ENCODE measurements at places on chromosomes 3 and 15. TPM values are rescaled to one million over a fixed set of nuclear protein-coding genes. Genes with fewer than 3 reads are reported as not detected.

- H3K27me3 ChIP-seq = no peaks in the 10 kb centered on the region
- no peak overlapping the region for H3K27ac ChIP-seq
- no peak overlapping the region for H3K4me3 ChIP-seq
- H3K4me1 ChIP-seq = no peaks in the 10 kb centered on the region
- no peaks in the 10 kb centered on the region for H3K36me3 ChIP-seq
These were observed 411.8 kb upstream of the GRM7 start for GRCh38 chr3:6449099-6449498.

GRCh38 chr15:101242160-101242998 is 9.5 kb downstream of the CHSY1 start:
- peak overlapping the region; percentile 33 for H3K4me3 ChIP-seq
- H3K36me3 ChIP-seq = no peaks in the 10 kb centered on the region

GRCh38 chr15:92903631-92903965 is 3.5 kb downstream of the CHD2 start:
- peaks cover 2% of the 10 kb centered on the region for H3K36me3 ChIP-seq
- peak overlapping the region; percentile 98 for H3K27ac ChIP-seq
- H3K4me3 ChIP-seq = peak overlapping the region; percentile 98
- DNase-seq = no peak
- no peaks in the 10 kb centered on the region for H3K27me3 ChIP-seq

DNA sequence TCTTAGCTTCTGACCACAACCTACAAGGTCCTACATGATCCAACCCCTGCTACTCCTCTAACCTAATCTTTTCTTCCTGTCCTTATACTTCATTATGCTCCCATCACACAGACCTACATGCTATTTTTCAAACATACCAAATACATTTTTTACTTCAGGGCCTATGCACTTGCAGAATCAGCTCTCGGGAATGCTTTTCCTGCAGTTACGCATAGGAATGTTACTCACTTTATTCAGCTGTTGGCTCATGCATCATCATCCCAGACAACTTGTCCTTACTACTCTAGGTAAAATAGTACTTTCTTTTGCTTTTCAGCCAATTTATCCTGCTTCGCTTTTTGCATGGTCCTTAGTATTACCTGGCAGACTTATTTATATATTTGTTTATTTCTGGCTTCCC is 105.6 kb downstream of the OXSM start:
- H3K36me3 ChIP-seq = no peaks in the 10 kb centered on the region
- DNase-seq = no peak
- no peak overlapping the region for H3K27ac ChIP-seq

DNA sequence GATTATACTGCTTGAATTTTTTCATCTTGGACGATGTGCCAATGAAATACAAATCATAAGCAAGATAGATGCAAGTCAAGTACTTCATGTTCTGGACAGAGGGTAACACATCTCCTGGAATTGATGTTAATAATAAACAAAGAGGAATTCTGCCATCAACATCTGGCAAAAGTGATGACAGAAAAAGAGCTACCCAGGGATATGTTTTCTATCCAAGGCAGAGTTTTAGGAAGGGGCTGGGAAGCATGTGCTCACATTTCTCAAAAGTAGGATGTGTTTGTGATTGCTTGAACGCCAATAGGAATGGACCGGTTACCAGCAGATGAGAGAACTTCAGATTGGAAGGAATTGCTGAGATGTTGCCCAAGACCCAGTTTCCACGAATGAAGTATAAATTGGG is 242.6 kb upstream of the AGTR1 start:
- no peaks in the 10 kb centered on the region for H3K36me3 ChIP-seq
- no peak for DNase-seq
- H3K4me3 ChIP-seq = no peak overlapping the region

DNA sequence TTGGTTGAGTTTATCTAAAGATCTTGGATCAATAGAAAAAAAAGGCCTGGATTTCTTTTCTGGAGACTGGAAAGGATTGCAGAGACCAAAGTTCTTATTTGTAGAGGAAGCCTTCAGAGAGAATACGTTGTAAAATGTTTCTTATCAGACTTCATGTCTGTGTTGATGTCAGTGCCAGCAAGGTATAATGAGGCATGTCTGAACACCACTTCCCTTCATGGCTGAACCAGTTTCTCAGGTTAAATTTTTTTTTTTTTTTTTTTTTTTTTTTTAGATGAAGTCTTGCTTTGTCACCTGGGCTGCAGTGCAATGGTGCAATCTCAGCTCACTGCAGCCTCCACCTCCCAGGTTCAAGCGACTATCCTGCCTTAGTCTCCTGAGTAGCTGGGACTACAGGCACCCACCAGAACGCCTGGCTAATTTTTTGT is 17.8 kb upstream of the ZNF774 start:
- H3K36me3 ChIP-seq = no peaks in the 10 kb centered on the region
- H3K27ac ChIP-seq = no peak overlapping the region
- H3K4me3 ChIP-seq = no peak overlapping the region
- DNase-seq = no peak
- H3K4me1 ChIP-seq = peaks cover 34% of the 10 kb centered on the region

GRCh38 chr15:61011576-61012336 is 217.3 kb downstream of the RORA start:
- H3K4me3 ChIP-seq = no peak overlapping the region
- no peak overlapping the region for H3K27ac ChIP-seq
- H3K4me1 ChIP-seq = no peaks in the 10 kb centered on the region
- no peaks in the 10 kb centered on the region for H3K27me3 ChIP-seq

- peak overlapping the region; percentile 16 for H3K4me3 ChIP-seq
- no peak overlapping the region for H3K27ac ChIP-seq
- peaks cover 15% of the 10 kb centered on the region for H3K4me1 ChIP-seq
- peaks cover 56% of the 10 kb centered on the region for H3K27me3 ChIP-seq
- H3K36me3 ChIP-seq = no peaks in the 10 kb centered on the region
These were observed 46.4 kb upstream of the SYNM start for GRCh38 chr15:99058421-99058870.

DNA sequence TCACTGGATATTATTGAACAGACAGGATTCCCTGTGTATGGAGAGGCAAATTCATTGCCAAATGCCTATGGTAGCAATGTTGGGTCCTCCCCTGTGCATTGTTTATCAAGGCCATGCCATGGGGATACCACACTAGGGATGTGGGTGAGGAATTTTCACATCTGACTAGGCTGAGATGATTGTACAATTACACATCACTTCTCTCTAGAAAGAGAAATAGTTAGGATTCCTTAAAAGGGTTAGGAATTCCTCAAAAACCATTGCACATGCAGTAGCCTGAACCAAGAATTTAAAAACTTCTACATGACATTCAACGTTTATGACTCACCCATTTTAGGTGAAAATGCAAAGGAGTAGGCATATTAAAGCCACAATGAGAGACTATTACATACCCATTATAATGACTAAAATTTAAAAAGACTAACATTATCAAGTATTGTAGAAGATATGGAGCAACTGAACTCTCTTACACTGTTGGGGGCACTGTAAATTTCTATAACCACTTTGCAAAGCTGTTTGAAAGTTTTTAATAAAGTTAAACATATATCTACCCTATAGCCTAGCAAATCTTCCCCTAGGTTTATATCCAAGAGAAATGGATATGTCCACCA is 175.9 kb downstream of the THRB start:
- H3K4me1 ChIP-seq = no peaks in the 10 kb centered on the region
- H3K27ac ChIP-seq = no peak overlapping the region
- no peaks in the 10 kb centered on the region for H3K36me3 ChIP-seq
- no peak for DNase-seq
- H3K27me3 ChIP-seq = no peaks in the 10 kb centered on the region
- H3K4me3 ChIP-seq = no peak overlapping the region

DNA sequence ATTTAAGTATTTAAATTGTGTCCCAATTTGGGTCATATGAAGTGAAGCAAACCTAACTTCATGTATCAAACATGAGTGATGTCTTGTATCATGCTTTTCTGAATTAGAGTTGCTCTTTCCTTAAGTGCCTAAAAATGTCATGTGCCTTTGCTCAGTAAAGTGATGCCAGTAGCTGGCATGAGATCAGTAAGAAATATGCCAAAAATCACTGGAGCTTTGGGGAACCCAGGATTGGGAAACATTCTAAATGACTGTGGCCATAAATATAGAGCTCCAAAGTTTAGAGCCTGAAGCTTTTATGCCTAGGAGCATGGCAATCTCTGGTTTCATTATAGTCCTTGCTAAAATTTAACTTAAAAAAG is 33.8 kb downstream of the RBMS3 start:
- H3K27me3 ChIP-seq = no peaks in the 10 kb centered on the region
- no peaks in the 10 kb centered on the region for H3K4me1 ChIP-seq
- no peak overlapping the region for H3K27ac ChIP-seq
- H3K36me3 ChIP-seq = no peaks in the 10 kb centered on the region

The CASR gene
- polyA plus RNA-seq = not detected

The ZNF770 gene
- 28.1 TPM for polyA plus RNA-seq

The VILL gene
- polyA plus RNA-seq = 33.9 TPM

The GOLGA8K gene
- polyA plus RNA-seq = not detected

Measured in CD14-positive monocyte (primary cell).